ENCODE measurements at places on chromosomes 1 and 21.

DNA sequence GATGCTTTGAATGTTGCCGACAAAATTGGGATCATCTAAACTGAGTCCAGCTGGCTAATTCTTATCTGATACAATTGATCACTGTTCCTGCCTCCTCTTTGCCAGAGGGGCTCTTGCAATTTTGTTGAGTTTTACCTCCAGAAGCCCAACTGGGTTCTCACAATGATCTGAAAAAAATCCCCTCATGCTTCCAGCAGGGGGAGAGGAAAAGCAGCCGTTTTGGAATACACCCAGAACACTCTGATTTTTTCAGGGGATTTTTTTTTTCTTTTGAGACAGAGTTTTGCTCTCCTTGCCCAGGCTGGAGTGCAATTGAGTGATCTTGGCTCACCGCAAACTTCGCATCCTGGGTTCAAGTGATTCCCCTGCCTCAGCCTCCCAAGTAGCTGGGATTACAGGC lies 13.9 kb upstream of the RERE start:
- no peak for DNase-seq

DNA sequence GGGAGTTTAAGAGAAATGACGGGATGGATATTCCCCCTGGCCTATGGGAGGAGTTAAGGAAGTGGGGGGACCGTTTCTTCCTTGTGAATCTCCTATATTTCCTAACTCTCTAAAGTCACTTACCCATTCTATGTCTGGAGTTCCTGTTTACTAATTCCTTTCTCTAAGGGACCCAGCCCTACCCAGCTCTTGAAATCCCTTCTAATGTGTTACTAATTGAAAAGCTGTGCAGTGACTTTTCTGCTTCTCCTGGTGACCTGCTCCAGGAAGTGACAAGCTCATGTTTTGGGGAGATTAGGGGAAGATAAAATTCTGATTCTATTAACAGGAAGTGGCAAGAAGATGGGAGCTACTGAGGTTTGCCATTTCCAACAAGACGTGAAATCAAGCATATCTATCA lies 4.0 kb upstream of the SAMSN1 start:
- DNase-seq: no peak

GRCh38 chr1:168400139-168400538 lies 119.5 kb downstream of the TBX19 start:
- DNase-seq: no peak

- DNase-seq: no peak
Observed at GRCh38 chr1:231778009-231778719, 151.6 kb downstream of the DISC1 start.

DNA sequence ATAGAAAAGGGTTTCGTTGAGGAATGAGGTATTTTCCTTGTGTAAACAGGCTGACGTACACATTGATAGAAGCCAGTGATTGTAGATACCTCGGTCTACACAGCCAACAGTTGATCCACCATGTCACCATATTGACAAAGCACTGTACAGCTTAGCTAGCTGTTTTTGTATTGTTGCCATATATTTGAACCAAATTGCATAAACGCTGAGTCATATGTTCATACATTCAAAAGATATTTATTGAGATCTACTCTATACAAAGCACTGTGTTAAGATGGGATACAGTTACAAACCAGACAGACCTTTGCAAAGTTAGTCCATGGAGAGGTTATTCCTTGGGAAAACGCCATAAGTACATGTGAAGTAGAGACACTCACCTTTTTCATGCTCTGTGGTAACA lies 132.4 kb upstream of the ATP1B1 start:
- no peak for DNase-seq

- DNase-seq: no peak
Observed at GRCh38 chr1:5758000-5758858, 234.0 kb downstream of the NPHP4 start.

DNA sequence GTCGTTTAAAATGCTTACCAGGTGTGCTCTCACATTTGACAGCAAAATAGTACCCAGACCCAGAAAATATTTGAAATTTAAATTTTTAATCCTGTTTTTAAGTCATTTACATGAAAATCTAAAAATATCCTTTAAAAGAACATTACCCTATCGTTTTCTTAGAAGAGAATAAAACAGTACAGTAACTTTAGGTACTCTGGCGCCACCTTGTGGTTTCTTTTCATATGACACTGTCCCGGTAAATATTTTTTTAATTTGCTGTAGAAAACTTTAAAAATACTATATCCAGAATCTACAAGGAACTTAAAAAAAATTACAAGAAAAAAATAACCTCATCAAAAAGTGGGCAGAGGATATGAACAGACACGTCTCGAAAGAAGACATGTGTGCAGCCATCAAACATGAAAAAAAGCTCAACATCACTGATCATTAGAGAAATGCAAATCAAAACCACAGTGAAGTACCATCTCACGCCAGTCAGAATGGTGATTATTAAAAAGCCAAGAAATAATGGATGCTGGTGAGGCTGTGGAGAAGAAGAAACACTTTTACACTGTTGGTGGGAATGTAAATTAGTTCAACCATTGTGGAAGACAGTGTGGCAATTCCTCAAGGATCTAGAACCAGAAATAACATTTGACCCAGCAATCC lies 129.2 kb downstream of the RGS21 start:
- peak; percentile 58 for DNase-seq

GRCh38 chr21:31198575-31198974 lies 145.5 kb downstream of the TIAM1 start:
- DNase-seq: peak; percentile 50

- no peak for DNase-seq
Observed at GRCh38 chr1:118042501-118042900, 113.0 kb downstream of the WDR3 start.

DNA sequence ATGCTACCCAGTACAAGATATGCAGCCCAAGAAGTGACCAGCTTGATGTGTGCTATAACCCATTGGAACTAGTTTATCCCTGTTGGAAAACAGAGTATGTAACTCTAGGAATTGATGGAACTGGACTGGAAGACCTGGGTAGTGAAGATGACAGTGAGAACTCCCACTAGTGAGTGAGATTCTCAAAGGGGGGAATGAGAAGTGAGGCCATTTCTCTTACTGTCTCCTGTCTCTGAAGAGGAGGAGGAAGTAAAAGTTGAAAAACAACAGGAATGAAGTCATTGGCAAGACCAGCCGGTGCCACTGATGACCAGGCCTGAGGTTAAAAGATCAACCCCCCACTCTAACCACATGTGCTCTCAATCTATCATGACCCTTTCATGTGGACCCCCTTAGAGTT lies 20.9 kb downstream of the PLA2G2F start:
- peak; percentile 51 for DNase-seq

GRCh38 chr1:111199881-111200801 lies at the start of gene DENND2D:
Gene DENND2D, minus strand, starts transcription at chr1:111200646. Its CDS starts 187 bp downstream, at chr1:111200459.
- DNase-seq: peak; percentile 49

DNA sequence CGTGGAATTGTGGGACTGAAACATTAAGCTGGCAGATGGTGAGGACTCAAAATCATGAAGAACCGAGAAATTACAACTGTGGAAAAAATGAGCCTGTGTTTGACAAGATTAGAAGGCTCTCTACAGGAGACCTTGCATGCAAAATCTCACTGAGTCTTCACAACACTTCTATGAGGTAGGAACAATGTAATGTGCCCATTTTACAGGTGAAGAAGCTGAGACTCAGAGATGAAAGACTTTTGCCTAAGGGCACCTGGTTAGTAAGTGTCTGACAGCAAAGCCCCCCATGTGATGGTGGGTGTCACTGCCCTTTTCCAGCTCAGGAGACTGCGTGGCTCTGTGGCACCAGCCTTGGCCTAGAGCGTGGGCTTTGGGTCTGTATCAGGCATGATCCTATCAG lies 21.0 kb downstream of the OPRD1 start:
- DNase-seq: no peak

DNA sequence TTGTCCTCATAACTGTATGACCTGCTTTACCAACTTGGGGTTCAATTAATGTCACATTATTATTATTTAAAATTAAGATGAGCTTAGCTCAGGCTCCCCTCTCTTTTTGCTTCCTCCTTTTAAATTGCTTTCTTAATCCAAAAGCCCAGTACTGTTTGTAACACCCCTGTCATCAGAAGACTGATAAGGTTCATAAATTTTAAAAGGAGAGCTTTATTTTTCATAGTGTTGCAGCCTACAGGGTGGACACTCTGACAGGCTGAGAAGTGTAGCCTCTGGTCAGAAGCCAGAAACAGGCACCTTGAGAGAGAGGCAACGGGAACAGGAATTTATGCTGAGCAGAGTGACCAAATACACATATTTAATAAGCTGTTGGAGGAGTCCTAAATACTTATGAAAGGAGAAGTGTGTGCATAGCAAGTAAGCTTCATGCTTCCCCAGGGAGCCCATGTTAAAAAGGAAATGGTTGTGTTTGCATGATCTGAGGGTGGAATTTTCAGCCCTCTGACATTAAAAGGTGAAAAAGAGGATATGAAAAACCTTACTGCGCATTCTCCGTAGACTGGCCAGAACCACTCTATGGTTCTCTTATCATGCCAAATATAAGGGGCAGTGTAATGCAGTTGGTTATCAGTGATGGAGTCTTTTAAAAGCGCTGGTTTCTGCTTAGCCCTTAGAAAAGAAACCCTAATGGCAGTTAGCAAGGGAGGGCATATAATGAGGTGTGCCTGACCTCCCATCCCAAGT lies 30.5 kb upstream of the FGGY start:
- DNase-seq: peak; percentile 85

- no peak for DNase-seq
Observed at GRCh38 chr1:219324629-219325367, 151.1 kb downstream of the LYPLAL1 start.

DNA sequence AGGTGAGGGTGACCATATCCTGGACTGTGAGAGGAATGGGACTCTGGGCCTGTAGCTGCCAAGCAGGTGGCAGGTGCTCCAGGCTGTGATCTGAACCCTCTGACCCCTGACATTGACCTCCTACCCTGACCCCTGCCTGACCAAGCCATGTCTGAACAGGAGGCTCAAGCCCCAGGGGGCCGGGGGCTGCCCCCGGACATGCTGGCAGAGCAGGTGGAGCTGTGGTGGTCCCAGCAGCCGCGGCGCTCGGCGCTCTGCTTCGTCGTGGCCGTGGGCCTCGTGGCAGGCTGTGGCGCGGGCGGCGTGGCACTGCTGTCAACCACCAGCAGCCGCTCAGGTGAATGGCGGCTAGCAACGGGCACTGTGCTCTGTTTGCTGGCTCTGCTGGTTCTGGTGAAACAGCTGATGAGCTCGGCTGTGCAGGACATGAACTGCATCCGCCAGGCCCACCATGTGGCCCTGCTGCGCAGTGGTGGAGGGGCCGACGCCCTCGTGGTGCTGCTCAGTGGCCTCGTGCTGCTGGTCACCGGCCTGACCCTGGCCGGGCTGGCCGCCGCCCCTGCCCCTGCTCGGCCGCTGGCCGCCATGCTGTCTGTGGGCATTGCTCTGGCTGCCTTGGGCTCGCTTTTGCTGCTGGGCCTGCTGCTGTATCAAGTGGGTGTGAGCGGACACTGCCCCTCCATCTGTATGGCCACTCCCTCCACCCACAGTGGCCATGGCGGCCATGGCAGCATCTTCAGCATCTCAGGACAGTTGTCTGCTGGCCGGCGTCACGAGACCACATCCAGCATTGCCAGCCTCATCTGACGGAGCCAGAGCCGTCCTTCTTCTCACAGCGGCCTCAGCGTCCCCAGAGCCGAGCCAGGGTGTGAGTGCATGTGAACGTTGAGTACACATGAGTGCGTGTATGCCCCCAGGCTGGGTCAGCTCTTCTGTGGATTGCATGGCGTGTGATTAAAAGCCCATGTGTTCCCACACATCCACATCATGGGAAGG lies 3.1 kb downstream of the TMEM125 start:
- DNase-seq: no peak

- peak; percentile 77 for DNase-seq
Observed at GRCh38 chr1:8439015-8439702, 121.2 kb downstream of the SLC45A1 start.

GRCh38 chr1:48018799-48019198 lies 21.6 kb upstream of the TRABD2B start:
- DNase-seq: no peak

DNA sequence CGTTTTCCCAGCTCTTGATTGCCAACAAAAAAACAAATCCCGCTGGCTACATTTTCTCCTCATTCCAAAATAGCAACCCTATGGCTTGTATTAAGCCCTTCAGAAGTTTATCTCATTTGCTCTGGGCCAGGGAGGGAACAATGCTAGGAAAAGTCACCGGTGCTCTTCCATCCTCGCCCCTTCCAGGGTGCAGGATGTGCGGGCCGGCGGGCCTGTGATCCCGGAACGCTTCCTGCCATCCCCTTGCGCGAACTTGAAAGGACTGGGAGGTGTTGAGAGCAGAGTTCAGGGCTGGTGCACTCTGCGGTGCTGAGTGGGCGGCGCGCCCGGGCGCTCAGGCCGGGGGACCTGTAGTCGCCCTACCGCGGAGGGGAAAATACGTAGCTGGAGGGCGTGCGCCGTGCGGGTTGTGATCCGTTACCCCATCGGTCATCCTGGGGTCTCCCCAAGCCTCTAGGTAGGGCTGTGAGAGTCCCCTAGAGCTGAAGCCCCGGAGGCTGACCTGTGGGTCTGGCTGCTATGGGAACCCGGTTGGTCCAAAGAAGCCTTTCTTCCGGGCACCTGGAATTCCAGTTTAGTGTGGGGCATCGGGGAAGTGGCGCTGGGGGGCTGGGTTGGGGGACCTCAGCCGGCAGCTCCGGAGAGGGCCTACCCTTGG lies 13.1 kb downstream of the NR5A2 start:
- DNase-seq: peak; percentile 49

GRCh38 chr1:199452627-199453026 lies 574.9 kb upstream of the NR5A2 start:
- no peak for DNase-seq

DNA sequence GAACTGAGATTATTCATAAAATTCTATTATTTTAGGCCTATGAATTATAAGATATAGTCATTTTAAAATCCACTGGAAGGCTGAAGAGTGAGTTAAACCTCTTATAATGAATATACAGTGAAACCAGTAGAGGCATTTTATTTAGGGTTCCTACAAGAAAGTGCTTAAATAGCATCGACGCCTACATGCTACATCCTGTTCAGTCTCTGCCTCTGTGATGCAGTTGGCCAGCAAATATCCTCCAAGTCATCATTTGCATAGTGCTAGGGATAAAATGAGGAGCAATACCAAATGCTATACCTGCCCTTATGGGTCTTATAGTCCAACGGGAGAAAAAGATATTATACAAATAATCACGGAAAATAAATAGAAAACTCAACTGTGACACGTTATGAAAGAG lies 59.6 kb downstream of the EDEM3 start:
- DNase-seq: no peak

GRCh38 chr1:3192825-3193224 lies 123.8 kb downstream of the PRDM16 start:
- DNase-seq: no peak

DNA sequence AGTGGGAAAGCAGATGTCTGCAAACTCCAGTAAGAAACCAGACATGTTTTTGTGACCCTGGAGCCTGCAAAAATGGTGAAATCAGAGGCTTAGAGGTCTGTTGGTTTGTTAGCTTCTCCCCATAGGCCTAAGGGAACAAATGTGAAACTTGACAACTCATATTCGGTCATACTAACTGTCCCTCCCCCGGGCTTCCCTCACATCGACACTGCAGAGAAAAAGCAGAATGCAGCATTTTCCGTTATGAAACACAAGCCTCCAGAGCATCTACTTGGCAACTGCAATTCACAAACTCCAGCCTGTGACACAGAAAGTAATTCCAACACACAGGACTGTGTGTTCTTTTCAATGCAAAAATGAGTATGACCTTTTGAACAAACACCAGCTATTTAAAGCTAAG lies 3.7 kb downstream of the KCNA2 start:
- DNase-seq: no peak

All from B cell (primary cell).